T-helper 17 cell (primary cell): ENCODE measurements at places on chromosomes 7 and 10. TPM values are rescaled to one million over a fixed set of nuclear protein-coding genes. Genes with fewer than 3 reads are reported as not detected.

STK17A gene
- 107 TPM for total RNA-seq

KNDC1 gene
- 0.42 TPM for total RNA-seq

FRG2B gene
- total RNA-seq = not detected

CDNF gene
- total RNA-seq = 3.2 TPM

RHOBTB1 gene
- 10.8 TPM for total RNA-seq

NUTM2A gene
- 1.7 TPM for total RNA-seq

NAT16 gene
- not detected for total RNA-seq

ZNF394 gene
- 198 TPM for total RNA-seq

KAZALD1 gene
- total RNA-seq = not detected

PPP1R17 gene
- total RNA-seq = not detected

HTR5A gene
- not detected for total RNA-seq

SPDYE5 gene
- not detected for total RNA-seq

NEURL1 gene
- 1.1 TPM for total RNA-seq
